ENCODE measurements at places on chromosomes 7 and 10. TPM values are rescaled to one million over a fixed set of nuclear protein-coding genes. Genes with fewer than 3 reads are reported as not detected.

TAS2R16 gene
- not detected for total RNA-seq

LRRD1 gene
- not detected for total RNA-seq

EVX1 gene
- total RNA-seq, result not detected

DNA sequence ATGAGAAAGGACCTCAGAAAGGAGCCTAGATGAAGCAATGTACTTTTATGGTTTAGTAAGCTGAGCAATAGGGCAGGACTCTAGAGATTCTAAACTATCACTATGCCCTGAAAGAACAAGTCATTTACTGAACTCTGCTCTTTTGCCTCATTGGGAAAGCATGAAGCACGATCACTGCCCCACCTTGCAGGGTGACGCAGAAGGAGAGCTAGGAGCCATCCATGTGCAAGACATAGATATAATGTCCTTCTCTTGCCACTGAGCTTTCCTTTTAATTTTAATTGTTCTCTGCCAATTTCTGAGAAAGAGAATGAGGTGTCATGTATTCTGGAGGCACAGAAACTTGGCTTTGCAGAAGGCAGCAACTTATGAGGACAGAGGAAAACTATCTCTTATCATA lies 108.3 kb downstream of the SORCS1 start:
- no peaks in the 10 kb centered on the region for H3K4me1 ChIP-seq
- H3K27ac ChIP-seq, result no peak overlapping the region
- no peak for DNase-seq
- H3K27me3 ChIP-seq, result no peaks in the 10 kb centered on the region
- no peaks in the 10 kb centered on the region for H3K36me3 ChIP-seq

GRCh38 chr10:2990764-2991163 lies 76.6 kb upstream of the PFKP start:
- DNase-seq, result no peak
- H3K4me3 ChIP-seq, result no peak overlapping the region
- H3K36me3 ChIP-seq, result no peaks in the 10 kb centered on the region
- no peak overlapping the region for H3K27ac ChIP-seq
- peaks cover 12% of the 10 kb centered on the region for H3K27me3 ChIP-seq
- no peaks in the 10 kb centered on the region for H3K4me1 ChIP-seq

- H3K4me1 ChIP-seq, result no peaks in the 10 kb centered on the region
- H3K27me3 ChIP-seq, result no peaks in the 10 kb centered on the region
- H3K4me3 ChIP-seq, result no peak overlapping the region
- no peaks in the 10 kb centered on the region for H3K36me3 ChIP-seq
- H3K27ac ChIP-seq, result no peak overlapping the region
These were observed 107.1 kb downstream of the INPP5A start for GRCh38 chr10:132644527-132645246.

- DNase-seq, result no peak
- H3K4me1 ChIP-seq, result no peaks in the 10 kb centered on the region
- H3K27me3 ChIP-seq, result no peaks in the 10 kb centered on the region
- H3K27ac ChIP-seq, result no peak overlapping the region
- H3K36me3 ChIP-seq, result no peaks in the 10 kb centered on the region
These were observed 130.6 kb downstream of the CFTR start for GRCh38 chr7:117610396-117610795.
